Ovary (tissue), 10 donors: ENCODE measurements at places on chromosomes 4 and X.

GRCh38 chr4:134364928-134365327 lies 163.3 kb upstream of the PABPC4L start:
- DNase-seq = no peak

- no peak for DNase-seq
Observed at GRCh38 chr4:82721819-82722423, 76.7 kb downstream of the SCD5 start.

DNA sequence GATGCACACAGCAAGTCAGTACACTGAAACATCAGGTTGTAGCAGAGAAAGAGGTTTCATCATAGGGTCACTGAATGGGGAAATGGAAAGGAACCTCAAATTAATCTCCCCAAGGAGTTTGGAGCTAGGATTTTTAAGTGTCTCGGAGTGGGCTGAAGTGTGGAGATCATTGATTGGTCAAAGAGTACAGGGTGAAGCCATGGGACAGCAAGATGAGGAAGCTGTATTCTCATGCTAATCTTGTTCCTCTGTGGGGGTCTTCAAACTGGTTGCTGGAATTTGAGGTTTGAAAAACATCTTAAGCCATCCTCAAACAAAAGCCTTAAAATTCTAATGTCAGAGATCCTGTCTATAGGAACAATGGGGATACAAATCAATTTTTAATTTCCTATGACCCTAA lies 78.8 kb upstream of the TEX13A start:
- DNase-seq = no peak

DNA sequence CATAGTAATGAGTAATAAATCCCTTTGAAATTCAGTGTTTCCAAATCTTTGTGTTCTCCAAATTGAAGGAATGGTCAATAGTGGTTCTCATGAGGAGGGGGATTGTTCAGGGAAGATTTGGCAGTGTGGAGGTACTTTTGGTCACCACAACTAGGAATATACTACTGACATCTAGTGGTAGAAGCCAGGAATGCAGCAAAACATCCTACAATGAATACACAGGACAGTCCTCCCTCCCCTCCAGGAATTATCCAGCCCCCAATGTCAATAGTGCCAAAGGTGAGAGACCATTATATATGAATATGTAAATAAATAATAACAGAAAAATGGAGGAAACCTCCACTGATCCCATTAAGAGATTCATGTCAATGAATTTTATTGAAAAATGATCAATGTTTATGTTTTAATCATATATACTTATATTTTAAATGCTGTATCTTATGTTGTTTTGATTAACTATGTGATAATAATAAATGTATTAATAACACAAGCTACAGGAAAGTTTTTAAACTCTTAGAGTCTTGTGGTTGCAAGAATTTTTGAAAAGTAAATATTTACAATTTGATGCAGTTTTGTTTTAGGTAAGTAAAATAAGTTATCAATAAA lies 14.4 kb upstream of the FAM9A start:
- DNase-seq = no peak

GRCh38 chrX:109036624-109037023 lies 300.3 kb upstream of the IRS4 start:
- no peak for DNase-seq

GRCh38 chr4:7771056-7771455 lies 168.6 kb downstream of the AFAP1 start:
- DNase-seq = no peak

DNA sequence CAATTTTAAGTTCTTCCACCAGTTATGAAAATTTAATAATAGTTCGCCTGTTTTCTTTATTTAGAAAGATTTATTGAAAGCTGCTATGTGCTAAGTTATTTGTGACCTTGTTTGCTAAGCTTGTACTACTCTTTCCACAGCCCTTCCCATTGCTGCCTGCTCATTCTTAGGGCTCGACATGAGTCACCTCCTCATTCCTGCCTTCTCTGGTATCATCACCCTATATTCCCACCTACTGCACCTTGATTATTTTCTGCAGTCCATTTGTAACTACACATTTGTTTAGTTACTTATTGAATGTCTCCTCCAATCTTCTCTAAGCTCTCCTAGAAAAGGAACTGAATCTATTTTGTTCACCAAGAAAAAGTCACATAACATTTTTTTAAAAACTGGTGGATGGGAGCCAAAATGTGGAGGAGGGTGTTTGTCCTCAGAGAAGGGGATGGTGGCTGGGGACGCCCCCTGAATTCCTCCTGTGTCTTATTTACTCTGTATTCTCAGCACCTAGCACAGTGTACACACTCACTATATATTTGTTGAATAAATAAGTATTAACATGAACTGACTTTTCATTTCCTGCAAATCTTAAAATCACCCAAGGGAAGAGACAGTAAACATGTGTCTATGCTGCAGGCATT lies 3.7 kb upstream of the RAB9A start:
- DNase-seq = no peak

GRCh38 chrX:113868177-113868576 lies 715.7 kb upstream of the HTR2C start:
- DNase-seq = no peak

DNA sequence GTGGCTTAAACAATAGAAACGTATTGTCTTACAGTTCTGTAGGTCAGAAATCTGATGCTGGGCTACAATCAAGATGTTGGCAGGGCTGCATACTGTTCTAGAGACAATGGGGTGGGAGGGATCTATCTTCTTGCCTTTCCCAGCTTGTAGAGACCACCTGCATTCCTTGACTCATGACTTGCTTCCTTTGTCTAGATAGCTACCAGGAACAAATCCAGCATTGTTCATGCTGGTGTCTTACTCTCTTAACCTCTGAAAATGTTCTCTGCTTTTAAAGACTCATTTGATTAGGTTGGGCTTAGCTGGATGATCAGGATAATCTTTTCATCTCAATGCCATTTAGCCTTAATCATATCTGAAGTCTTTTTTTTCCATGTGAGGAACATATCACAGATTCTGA lies 169.0 kb downstream of the ZNF330 start:
- DNase-seq = no peak

- DNase-seq = no peak
Observed at GRCh38 chr4:189113389-189113888, 827.2 kb upstream of the FRG1 start.

DNA sequence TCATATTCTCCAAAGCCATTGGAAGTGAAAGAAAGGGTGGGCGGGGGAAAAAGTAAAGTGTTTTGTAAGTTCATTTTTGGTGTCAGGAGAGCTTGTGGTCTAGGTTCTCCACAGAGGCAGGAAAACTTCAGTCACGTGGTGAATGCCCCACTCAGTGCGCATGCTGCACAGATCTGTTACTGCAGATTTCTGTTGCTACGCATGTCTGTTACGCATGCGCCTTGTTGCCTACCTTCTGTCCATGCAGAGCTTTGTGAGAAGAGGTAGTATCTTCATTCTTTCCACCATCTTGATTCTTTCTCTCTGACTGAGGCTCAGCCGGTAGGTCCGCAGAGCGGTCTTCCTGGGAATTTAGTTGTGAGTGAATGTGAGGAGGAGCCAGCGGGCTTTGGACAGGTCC lies 15.1 kb upstream of the PAGE3 start:
- DNase-seq = no peak

GRCh38 chr4:164621886-164622521 lies 131.9 kb upstream of the SMIM31 start:
- no peak for DNase-seq

- no peak for DNase-seq
Observed at GRCh38 chr4:153512952-153513500, 46.9 kb downstream of the TMEM131L start.

- DNase-seq = no peak
Observed at GRCh38 chrX:41153448-41153847, 68.2 kb downstream of the USP9X start.

- peak; percentile 86 for DNase-seq
Observed at GRCh38 chr4:72567821-72568675, 973 bp downstream of the ADAMTS3 start.

- no peak for DNase-seq
Observed at GRCh38 chr4:25938366-25938765, 24.3 kb downstream of the SMIM20 start.

- no peak for DNase-seq
Observed at GRCh38 chrX:25198891-25199290, 183.1 kb upstream of the ARX start.

DNA sequence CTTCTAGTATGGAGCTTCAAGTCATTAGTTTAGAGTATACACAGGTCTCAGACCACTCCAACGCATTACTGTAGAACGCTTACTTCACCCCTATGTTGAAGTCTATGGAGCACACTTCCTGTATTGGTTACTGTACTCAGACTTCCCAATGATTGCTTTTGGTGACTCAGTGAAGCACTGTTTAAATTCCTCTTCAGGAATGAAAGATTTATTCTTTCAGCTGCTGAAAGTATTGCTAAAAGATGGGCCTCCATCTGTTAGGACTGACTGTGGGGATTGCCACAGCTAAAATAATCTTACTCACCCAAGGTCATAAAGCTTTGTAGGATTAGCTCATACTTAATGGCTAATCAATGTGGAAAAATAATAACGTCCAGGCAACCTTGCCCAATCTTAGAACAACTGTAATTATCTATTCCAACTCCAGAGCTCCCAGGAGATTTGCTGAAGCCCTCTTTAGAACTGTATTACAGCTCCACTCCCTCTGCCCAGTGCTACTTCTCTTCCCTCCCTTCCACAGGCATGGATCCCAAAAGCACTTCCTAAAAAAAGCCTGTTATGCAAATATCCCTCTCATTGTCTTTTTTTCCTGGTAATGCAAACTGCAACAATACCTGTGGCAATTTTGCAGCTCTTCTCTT lies 281.9 kb upstream of the HS3ST1 start:
- DNase-seq = no peak

DNA sequence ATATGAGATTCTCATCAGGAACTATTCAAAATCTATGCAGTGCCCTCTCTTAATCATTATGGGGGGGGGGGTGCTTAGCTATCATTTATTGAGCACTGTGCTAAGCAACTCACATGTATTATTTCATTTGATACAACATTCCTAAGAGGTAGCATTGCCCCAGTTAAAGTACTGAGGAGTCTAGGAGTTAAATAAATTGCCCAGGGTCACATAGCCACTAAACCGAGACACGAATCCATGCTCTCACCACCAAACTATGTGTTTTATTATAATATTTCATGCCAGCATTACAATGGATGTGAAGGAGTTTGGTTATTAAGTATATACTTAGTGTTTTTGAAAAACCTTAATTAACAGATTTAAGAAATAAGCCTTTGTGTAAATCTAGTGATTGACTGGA lies 131.4 kb downstream of the CBR4 start:
- DNase-seq = no peak

DNA sequence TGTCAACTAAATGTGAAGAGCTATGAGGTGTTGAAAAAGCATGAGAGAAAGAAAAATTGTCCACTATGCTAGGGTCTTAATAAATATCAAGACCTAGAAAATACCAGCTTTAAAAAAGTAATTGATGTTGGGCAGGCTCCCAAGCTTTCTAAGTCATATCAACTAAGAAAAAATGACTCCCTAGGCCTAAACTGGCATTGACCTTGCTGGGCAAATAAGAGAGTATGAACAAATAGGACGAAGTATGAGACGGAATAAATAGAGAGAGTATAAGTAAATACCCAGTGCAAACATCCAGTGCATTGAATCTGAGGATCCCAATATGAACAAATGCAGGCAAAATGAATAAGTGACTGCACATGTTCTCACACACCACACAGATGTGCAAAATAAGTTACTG lies 3.2 kb downstream of the KDR start:
- DNase-seq = no peak

GRCh38 chrX:23046443-23046842 lies 46.7 kb downstream of the DDX53 start:
- no peak for DNase-seq

GRCh38 chr4:126742048-126742447 lies 890.7 kb upstream of the INTU start:
- DNase-seq = no peak

- no peak for DNase-seq
Observed at GRCh38 chr4:168758351-168758876, 251.6 kb downstream of the CBR4 start.

- DNase-seq = no peak
Observed at GRCh38 chr4:107131295-107131694, 95.2 kb upstream of the DKK2 start.

DNA sequence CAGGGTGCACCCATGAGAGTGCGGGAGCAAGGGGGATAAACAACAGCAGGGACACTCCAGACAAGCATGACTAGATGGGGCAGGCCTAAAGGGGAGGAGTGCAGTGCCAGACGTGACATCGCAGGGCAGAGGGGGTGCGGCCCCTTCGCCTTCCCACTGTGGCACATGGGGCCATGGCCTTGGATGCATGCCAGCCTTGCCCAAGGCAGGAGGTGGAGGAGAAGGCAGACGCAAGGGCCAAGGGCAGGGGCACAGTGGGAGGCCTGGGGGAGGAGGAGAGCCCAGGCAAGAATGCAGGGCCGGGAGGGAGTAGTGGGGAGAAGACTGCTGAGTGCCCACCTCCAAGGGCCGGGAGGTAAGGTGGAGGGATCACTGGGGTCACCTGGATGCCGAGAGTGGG lies 21.6 kb downstream of the PNMA6E start:
- no peak for DNase-seq

GRCh38 chr4:38152305-38152704 lies 192.1 kb downstream of the PTTG2 start:
- no peak for DNase-seq

DNA sequence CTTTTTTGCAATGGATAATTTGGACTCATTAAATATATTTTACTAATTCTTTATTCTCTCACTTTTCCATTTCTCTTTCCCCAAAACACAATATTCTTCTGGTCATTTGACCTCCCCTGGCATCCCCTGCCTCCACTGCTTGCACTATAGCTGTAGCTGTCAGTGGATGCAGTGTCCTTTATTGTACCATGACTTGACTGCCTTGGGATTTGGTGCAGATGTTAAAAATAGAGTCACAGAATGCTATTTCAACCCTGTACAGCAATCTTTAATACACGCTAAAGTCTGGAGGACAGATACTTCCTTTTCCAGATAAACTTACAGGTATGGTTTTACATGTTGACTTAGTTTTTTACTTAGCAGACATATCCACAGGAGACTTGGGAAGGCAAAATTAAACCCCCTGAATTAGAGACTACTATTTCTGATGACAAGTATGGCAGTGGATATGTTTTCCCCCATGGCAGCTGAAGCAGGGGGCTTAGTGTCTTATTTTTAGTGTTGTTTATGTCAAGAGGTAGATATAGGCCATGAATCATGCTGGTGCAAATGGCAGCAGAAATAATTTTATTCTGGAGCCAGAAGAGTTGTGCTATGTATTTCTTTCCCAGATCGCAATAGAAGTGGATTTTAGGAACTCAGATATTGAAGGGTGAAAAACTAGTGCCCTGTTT lies 461.4 kb downstream of the NAF1 start:
- DNase-seq = no peak

GRCh38 chr4:94126669-94127068 lies 81.0 kb upstream of the SMARCAD1 start:
- no peak for DNase-seq

DNA sequence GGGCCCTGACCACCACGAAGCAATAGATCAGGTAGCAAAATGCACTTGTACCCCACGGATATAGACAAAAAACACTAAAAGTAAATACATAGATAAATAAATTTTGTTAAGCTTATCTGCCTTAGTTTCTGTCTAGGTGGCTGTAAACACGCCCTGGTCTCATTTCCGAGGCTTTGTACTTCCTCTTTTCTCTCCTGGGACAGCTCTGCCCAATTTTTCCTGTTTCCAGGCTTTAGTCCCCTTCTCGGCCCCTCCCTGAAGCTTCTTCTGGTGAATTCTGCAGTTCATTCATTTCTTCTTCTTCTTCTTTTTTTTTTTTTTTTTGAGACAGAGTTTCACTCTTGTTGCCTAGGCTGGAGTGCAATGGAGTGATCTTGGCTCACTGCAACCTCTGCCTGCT lies 73.4 kb upstream of the STOX2 start:
- DNase-seq = no peak

- DNase-seq = no peak
Observed at GRCh38 chr4:88928852-88929251, 128.1 kb downstream of the FAM13A start.
